ENCODE measurements at places on chromosomes 5 and 9. TPM values are rescaled to one million over a fixed set of nuclear protein-coding genes. Genes with fewer than 3 reads are reported as not detected.

CCDC171 gene
- polyA plus RNA-seq, result 0.33 TPM

STPG3 gene
- polyA plus RNA-seq, result 0.44 TPM

ZNF367 gene
- polyA plus RNA-seq, result 2.9 TPM

DNA sequence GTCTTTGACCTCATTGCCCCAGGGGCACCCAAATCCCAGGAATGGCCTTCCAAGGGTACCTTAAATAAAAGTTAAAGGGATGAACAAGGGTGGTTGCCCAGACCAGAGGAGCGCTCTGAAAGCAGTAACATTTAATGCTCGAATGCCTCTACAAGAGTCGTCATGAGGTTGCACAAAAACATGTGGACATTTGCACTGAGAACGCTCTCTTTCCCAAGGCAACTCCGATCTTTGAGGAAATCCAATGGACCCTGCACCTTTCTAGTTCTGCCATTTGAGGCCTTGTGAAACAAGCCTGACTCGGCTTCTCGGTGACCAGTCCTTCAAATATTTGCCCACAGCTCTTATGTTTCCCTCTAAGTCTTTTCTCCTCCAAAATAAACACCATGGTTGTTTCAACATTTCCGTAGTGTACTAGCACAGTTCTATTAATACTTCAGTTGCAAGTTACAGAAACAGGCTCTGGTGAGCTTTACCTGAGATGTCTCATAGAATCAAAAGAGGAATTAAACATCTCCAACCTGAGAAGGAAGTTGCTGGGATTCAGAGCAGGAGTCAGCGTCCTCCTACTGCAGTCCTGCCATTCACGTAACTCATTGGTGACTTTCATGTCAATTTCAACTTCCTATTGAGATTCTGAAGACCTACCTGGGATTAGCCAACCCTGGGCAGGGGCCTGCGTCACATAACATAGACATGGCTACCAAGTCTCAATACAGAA lies 168.8 kb upstream of the RAI14 start:
- no peak for DNase-seq

- DNase-seq, result no peak
Observed at GRCh38 chr5:10576121-10576789, 12.4 kb downstream of the ANKRD33B start.

DNA sequence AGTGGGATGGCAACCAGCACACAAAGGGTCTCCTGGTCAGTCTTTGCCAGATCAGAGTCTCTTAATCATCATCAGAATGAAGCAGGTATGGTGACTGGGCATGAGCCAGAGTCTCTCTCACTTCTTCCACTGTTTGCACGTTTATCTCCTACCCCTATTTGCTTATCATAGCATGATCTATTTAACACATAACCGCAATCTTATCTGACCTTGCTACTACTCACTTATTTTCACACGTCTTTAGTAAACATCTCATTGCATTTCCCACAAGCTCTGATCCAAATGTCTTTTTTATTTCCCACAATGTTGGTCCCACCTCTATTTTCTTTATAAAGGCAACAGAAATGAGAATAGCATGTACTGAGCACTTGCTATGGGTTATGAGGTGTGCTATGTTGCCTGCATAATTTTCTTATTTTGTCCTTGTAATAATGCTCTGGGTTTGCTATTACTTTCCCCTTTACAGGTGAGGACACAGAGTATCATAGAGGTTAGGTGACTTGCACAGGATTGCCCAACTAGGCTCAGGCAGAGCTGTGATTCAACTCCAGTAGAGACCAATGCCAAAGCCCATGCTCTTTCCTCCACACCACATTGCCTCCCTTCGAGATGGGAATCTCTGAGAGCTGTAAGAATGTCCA lies 39.7 kb upstream of the IL7R start:
- no peak for DNase-seq

DNA sequence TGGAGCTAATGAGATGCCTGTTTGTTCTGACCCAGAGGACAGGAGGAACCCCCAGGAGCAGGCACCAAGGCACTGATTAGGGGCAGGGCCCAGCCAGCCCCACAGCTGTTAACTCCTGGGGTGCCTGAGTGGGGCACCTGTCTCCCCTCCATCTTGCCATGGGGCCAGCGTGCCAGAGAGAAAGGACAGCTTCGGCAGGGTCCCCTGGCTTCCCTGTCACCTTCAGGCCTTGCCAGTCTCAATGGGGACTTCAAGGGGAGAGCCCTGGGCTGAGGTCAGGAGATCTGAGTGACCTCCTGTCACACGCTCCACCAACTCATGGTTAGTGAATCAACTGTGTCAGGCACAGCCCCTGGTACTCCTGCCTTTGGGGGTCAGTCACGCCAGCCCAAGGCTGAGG lies 152.7 kb upstream of the MVB12B start:
- no peak for DNase-seq

GRCh38 chr5:135039271-135040033 lies 5.4 kb upstream of the PITX1 start:
- DNase-seq, result no peak

DNA sequence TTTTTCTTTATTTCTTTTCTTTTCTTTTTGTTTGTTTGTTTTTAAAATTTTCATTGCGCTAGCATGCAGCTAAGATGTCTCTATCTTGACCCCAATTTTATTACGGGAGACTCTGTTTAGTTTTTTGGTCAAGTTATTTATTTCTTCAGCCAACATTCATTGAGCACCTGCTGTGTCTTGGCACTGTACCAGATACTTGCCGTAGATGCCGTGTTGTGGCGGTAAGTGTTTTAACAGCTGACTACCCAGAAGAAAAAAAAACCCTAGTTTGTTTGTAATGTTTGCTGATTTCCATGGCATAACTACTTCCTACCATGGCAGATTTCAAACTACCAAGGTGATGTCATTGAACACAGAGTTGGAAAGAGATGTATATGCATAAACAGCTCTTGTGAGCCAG lies 65.0 kb downstream of the UGCG start:
- DNase-seq, result no peak
